HFF-Myc (cell line): ENCODE measurements at places on chromosomes 2 and 18.

GRCh38 chr2:47594656-47595055 is 188.3 kb upstream of the MSH6 start:
- DNase-seq = no peak

- no peak for DNase-seq
Observed at GRCh38 chr2:128228894-128229293, 89.8 kb downstream of the HS6ST1 start.

DNA sequence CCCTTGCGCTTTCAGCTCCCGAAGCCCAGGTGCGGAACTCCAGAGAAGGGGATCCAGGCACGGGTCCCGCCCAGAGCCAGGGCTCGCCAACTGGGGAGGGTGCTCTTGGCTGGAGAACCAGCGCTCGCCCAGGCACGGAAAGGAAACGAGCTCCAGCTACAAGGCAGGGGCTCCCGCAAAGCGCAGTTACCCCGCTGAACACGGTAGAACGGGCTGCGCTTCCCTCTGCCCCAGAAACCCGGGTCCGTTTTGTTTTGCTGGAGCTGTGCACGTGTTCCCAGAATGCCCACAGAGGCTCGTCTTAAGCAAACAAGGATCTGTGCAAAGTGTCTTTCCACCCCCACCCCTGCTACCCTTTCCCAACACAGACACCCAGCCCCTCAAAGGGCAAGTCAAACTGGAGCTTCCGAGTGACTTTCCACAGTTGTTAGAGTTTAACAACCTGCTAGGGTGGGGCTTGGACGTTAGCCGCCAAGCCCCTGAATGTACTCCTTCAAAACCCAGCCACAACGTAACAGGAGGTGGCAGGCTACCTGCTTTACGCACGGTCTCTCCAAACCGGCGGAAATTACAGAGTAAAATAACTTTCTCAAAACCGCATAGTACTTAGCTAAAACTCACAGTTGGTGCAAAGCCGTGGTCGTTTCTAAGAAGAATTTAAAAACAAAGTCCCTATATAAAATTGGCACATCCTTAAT is 775 bp downstream of the RNF125 start:
- DNase-seq = no peak

GRCh38 chr2:60948926-60949579 is 67.7 kb downstream of the REL start:
- DNase-seq = no peak

DNA sequence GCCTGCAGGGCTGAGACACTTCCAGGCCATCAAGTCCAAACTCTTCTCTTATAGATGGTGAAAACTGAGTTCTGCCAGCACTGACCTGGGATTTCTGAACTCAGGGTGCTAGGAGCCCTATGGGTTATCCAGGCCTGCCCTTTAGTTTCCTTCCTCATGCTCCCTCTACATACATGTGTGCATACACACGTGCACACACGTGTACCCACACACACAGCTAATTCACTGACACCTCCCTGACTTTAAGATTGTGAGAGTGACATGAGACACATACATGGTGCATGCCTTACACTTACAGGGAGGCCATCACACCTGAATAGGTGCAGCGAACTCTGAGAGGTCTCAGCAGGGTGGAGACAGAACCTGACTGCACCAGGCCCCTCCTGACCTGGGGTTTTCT is 267.4 kb downstream of the CYP26B1 start:
- no peak for DNase-seq

DNA sequence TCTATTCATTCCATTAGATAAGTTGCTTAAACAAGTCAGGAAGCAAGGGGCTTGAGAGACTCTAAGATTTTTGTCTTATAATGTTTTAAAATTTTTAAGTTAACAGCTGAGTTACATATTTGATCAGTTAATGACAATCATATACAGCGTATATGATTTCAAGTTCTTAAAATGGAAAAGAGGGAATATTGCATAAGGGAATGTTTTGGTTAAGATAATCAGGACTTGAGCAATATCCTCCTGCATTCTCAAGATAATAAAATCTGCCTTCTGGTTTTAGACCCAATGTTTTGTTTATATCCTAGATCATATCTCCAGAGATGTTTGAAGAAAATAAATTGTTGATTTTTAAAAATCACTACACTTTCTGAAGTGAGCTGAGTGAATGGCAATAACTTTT is 13.4 kb upstream of the DYNC1I2 start:
- DNase-seq = no peak

- peak; percentile 94 for DNase-seq
Observed at GRCh38 chr18:57813245-57813644, 10.1 kb upstream of the ATP8B1 start.

DNA sequence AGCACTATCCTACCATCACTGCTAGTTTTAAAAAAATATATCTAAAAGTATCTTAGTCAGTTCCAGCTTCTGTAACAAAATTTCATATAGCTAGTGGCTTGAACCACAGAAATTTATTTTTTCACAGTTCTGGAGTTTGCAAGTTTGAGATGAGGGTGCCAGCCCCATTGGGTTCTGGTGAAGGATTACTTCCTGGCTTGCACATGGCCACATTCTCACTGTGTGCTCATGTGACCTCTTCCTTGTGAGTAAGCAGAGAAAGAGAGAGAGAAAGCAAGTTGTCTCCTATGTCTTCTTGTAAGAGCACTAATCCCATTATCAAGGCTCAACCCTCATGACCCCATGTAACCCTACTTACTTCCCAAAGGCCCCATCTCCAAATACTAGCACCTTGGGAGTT is 158.9 kb downstream of the DOK6 start:
- no peak for DNase-seq

- DNase-seq = peak; percentile 93
Observed at GRCh38 chr2:207394812-207395534, 134.8 kb upstream of the CREB1 start.

- no peak for DNase-seq
Observed at GRCh38 chr2:27431395-27431794, 3.0 kb downstream of the NRBP1 start.

GRCh38 chr18:45836242-45837205 is 11.0 kb downstream of the SIGLEC15 start:
- DNase-seq = no peak

DNA sequence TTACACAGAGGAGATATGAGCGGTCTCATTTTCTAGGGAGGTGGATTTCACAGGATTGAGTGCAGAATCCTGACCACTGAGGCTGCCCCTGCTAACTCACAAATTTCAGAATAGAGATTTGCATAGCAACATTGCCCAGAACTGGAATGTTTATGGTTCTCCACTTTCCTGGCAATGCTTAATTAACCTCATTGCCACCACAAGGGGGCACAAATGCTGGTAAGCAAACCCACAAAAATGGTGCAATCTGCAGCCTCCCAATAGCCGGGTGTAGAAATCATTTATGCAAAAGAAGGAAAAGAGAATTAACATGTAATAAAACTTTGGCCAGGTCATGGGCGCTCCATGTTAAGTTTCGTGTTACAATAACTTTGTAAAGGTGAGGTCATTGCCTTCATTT is 112.4 kb downstream of the CYRIA start:
- DNase-seq = no peak

DNA sequence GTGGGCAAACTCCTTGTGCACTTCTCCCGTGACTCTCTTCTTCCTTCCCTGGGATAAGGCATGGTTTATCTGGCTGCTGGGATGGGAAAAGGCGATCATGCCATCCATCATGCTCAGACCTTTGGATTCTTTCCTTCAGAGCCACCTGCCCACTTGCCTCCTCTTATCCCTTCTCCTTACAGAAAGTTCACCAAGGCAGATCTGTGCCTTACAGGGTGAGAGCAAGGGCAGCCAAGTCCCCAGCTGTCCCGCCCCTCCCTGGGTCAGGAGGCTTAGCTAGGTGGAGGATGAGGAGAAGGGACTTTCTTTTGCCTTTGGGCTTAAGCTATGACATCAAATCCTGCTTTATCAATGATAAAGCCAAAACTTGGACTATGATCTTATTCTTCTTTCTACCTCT is 47.6 kb downstream of the KCNE4 start:
- DNase-seq = no peak

DNA sequence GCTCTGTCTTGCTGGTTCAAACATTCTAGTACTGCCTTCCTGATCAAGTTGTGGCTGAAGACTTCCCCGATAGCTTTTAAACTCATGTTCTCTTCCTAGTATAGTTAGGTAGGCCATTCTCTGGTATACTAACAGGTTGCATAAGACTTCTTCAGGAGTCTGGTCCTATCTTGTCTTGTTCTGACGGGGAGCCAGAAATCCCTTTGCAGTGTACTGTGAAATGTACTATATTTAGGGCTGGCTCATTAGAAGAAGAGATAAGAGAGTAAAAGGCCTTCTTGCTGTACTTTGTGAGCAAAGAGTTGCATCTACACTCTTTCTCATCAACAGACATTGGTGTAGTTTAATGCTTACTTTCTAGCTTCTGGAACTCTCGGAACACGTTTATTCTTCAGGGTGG is 331.9 kb downstream of the NUP35 start:
- DNase-seq = no peak

DNA sequence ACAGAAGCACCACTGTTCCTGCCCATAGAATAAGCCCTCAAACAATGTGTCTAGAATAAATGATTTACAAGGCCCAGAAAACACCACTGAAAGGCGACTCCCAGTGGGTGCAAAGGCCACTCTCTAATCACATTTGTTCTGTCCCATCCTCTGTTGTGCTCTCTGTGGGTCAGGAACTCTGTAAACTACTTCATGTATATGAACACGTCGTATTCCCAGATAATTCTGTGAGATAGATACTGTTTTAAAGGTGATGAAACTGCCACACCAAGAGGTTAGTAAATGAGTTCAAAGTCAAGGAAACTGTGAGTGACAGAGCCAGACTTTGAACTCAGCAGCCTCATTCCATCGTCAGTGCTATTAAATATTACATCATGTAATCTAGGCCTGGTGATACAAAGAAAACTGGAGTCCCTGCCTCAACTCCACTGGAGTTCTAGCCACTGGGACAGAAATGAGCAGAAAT is 269.7 kb upstream of the DCC start:
- no peak for DNase-seq

DNA sequence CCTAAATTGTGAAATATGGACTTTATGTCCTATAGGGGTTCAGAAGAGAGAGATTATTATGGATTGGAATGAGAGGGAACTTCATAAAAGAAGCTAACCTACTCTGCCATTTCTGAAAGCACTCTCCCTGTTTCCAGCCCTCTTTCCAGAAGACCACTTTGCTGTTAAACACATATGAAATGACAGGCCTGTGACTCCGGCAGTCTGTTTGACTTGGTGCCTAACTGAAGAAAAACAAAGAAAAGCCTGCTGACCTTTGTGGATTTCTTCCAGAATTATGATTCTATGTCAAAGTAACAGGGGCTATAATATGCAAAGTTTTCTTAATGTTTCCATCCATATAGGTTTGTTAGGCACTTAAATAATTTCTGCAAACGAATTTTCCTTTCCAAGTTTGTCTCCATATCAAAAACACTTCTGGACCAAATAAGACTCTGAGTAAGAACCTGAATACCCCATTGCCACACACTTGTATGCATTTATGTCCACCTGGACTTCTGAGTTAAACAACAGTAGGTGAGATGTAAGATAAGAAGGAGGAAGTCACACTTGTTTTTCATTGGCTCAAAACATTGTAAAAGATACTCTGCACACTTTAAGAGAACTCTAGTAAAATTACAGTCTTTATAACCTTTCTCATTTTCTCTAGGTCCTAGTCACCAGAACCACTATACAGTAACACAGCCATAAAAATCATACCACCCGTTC is 111.7 kb downstream of the PIEZO2 start:
- DNase-seq = no peak

DNA sequence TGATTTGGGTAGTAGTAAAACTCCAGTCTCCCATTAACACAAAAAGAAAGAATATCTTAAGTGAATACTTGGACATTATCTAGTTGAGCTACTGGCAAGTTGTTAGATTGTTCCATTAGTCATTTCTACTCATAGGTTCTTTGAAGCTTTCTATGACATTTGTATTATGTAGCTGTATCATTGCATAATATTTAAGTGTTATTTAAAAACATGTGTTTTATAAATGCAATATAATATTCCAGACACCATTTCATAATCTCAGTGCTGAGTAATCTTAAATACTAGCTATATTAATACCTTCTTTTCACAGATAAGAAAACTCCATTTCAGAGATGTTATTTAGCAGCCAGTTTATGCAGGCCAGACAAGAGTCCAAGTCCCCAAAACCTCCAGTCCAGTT is 271.9 kb downstream of the NCKAP5 start:
- DNase-seq = no peak

DNA sequence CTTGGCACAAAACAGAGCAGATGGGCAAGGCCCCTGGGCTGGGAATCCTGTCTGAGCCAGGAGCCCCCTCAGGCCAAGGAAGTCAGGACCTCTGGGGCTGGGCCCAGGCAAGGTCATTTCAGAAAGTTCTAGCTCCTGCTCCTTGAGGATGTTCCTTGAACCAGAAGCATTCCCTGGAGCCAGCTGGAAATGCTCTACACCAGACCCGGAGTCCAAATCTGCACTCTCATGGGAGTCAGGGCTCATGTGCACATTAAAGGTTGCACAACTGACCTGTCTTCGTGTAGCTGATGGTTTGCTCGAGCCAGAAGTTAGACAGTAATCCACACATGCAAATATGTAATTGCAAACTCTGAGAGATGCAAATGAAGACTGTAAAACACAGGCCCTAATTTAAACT is 18.0 kb downstream of the PARD6G start:
- DNase-seq = no peak

DNA sequence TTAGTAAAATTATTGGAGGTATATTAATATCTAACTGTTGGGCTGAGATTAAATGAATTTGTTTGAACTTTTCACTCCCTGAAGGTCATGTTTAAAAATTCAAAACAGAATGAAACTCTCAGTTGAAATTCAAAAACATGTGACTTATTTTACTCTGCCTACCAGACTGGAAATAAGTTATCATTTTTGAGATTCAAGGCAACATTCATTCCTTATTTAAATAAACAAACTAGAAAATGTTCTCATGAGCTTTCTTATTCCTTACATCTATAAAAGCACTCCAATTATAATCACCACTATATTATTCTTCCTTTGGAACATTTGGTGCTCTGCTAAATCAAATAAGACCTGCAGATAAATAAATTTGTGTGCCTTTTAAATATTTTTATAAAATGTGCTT is 217.8 kb downstream of the CDH2 start:
- DNase-seq = no peak

DNA sequence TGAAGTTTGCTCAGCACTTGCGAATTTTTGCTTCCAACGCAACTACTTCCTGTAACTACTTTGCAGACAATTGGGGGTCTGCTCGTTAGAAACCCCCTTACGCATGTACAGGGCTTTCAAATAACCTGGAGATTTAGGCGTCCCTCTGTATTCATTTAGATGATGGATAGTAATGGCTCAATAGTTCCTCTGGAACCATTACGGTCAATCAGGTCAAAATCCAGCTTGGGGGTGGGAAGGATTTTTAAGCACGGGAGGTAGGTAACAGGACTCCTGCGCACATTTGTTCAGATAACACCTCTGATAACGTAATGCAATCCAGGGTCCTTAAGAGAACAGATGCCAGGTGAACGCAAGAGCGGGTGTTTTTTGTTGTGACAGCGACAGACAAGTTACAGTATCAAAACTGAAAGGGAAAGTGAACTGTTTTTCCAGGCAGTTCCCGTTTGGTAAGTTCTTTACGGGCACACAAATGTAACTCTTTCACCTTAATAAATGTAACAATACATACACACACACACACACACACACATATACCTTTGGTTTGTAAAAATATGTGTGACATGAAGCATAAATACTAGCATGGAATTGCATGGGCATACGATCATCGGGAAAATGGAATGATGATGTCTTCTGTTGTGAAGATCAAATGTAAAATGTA is 3.8 kb upstream of the OSR1 start:
- no peak for DNase-seq
